ENCODE measurements at places on chromosomes 13 and 19. TPM values are rescaled to one million over a fixed set of nuclear protein-coding genes. Genes with fewer than 3 reads are reported as not detected.

Gene SBK3
- polyA plus RNA-seq = not detected

Gene OSCAR
- 1.4 TPM for polyA plus RNA-seq

Gene KRTDAP
- not detected for polyA plus RNA-seq

Gene IGFL1
- polyA plus RNA-seq = not detected

Gene CEACAM16
- polyA plus RNA-seq = not detected

Gene SERTM1
- polyA plus RNA-seq = 13.9 TPM

Gene ATP4B
- not detected for polyA plus RNA-seq

Gene ZNF8
- 4.2 TPM for polyA plus RNA-seq

Gene ZNF492
- 0.43 TPM for polyA plus RNA-seq

Gene FGF21
- not detected for polyA plus RNA-seq

Gene ZNF578
- 3.8 TPM for polyA plus RNA-seq

Gene ICAM5
- 0.11 TPM for polyA plus RNA-seq

Gene ZNF625
- 2.5 TPM for polyA plus RNA-seq

Gene LGALS7B
- not detected for polyA plus RNA-seq

Gene KANK3
- polyA plus RNA-seq = 9.7 TPM

Gene FOXA3
- not detected for polyA plus RNA-seq

Gene NLRP11
- polyA plus RNA-seq = 0.13 TPM

- peak; percentile 95 for DNase-seq
Observed at GRCh38 chr19:45817010-45817724, 2.1 kb upstream of the RSPH6A start.

- no peak for DNase-seq
Observed at GRCh38 chr19:5321851-5322681, 18.5 kb downstream of the PTPRS start.

GRCh38 chr13:79194272-79194671 is 211.8 kb downstream of the RBM26 start:
- no peak for DNase-seq

DNA sequence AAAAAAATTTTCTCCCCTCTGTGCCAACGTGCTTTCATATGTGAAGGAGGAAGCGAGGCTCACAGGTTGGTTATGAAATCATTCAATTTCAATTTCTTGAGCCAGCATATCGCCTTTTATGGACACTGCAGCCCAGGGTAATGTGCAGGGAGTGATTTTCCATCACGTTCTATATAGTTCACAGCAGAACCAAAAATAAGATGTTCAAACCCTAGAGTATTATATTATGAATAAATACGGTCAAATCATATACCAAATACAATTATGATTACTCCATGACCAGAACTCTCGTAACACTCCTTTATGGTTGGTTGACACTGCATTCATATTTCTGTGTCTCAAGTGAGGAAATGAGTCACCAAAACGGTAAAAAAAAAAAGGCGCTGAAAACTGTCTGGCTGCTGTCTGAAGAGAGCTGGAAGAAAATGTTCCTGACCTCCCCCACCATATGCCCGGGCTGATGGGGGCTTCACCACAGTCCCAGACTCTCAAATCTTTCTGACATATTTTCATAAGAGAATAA is 75.8 kb upstream of the UBAC2 start:
- DNase-seq = no peak

GRCh38 chr13:95485045-95485517 is 67.4 kb upstream of the CLDN10 start:
- no peak for DNase-seq

DNA sequence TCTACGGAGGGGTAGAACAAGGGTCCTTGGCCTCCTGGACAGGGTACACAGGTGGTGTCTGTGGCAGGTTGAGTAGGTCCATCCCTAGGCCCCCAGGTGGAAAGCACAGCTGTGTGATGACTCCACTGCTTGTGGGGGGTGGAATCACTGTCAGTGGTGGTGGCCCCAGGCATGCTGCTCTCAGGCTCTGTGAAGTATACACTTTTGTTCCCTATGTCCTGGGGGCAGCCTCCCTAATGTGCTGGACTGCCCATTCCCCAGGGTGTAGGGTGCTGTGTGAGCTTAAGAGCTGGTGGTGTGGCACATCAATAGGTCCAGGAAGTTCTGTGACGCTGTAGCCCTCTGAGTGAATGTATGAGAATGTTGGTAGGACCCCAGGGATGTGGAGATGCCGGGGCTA is 197.2 kb upstream of the SLC10A2 start:
- no peak for DNase-seq

GRCh38 chr19:47631681-47632446 is 22.9 kb downstream of the BICRA start:
- no peak for DNase-seq

DNA sequence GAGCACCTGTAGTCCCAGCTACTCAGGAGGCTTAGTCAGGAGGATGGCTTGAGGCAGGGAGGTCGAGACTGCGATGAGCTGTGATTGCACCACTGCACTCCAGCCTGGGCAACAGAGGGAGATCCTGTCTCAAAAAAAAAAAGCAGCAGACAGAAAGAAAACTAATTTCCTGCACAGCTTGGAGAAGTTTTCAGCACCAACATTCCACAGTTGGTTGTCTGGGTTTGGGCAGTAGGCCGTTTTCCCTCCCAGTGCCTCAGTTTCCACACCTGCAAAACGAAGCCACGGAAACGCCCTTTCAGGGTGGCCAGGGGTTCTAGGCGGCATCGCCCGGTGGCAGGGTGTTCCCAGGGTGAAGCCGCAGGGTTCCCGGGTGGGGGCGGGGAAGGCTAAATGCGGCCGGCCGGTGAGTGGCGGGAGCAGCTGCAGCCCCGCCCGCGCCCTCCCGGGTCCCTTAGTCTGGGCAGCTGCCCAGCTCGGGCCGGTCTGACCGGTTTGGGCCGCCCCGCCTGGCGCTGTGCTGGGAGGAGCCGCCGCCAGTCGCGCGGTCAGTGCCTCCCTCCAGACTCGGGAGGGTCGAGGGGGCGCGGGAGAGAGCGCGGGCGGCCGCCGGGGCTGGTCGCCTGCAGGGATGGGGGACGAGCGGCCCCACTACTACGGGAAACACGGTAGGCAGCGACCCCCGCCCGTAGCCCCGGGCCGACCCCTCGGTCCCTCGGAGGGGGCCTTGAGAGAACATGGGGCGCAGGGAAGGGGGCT is at the start of gene SLC44A2:
Gene SLC44A2 (plus strand): TSS at position 551 of the 759 bp plus-strand sequence. CDS start 81 bp downstream, at position 632.
- peak; percentile 88 for DNase-seq

DNA sequence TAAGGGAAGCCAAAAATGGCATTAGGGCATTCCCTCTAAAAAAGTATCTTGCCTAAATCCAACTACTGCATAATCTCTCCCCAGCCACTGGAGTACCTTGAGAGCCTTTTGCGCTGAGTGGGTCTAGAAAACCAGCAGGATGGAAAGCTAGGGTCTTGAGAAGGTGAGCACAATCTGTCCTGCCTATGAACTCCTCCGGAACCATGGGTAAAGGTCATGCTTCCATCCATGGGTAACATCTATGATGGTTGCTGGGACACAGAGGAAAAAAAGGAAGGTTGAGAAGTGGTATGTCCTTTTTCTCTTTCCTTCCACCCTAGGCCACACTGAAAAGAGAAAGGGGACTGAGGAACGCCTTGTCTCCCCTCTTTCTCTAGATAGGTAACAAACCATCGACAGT is 52.4 kb downstream of the ZNF676 start:
- no peak for DNase-seq

DNA sequence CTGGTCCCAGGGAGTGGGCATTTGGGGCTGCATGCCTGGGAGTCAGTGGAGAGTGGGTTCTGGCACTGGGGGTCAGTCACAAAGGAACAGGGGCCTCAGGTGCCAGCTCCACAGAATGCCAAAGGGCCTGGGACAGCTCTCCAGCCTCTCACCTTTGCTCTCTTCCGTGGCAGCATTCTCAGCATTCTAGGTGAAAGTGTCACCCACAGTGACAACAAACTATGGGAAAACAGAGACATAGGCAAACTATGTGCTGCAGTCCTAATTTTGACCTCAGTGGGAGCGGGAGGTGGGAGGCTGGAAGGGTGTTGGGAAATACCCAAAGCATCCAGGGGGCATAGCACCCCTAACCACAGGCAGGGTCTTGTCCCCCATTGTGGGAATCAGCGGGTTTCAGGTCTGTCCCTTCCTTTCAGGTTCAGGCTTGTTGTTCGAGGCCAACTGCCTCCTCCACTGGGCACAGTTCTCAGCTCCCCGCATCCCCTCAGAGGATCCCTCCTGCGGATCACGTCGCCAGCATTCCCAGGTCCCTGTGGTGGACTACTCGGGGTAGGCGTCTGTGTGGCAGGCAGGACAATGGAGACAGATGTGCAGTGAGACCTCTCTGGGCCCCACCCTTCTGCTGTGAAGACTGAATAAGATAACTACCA is 52.4 kb downstream of the TSHZ3 start:
- no peak for DNase-seq

DNA sequence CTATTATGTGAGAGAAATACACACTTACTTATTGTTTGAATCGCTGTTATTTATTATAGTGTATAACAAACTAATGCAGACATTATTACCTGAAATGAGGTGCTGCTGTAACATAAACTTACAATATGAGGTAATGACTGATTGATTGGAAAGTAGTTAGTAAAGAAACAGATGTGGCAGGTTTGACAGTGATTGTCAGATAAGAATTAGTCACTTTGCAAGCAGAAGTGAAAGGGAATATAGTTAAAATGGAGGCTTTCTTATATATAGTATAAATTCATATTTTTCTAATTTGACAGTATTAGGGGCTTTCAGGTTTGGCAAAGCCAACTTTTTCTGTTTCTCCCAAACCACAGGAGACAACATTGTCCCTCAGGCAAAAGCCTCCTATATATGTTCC is 20.6 kb downstream of the MIR17HG start:
- no peak for DNase-seq

- DNase-seq = no peak
Observed at GRCh38 chr19:16542910-16543472, 754 bp upstream of the CHERP start.

DNA sequence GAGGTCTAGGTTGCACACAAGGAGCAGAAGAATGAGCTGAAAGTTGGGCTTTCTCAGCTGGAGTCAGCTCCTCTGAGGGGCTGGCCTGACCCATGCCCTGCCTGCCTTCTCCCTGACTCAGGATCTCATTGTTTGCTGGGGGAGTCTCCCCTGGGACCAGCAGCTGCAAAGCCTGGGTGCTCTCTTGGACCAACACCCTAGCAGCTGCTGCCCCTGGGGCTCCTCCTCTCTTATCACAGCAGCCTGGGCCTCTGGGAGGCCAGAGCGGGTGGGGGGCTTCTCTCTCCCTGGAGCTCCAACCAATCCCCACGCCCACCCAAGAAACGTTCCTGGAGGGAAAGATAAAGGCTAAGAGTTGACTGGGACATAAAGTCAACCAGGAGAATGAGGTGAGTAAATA is 1.6 kb upstream of the FCGBP start:
- no peak for DNase-seq

DNA sequence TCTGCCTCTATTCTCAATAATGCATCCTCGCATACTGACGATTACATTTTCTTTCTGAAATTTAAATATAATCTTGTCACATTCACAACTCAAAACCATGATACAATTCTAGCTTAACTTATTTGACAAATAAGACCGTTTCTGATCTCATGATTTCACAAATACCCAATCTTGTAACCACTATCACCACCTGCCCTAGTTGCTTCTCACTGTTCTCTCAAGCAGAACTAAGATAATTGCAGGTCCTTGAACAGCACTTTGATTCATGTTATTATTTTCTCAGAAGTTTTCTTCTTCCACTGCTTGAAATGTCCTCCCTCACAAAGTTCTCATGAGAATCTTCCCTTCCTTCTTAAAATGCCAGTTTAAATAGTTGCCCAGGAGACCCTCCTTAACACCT is 211.4 kb downstream of the PCDH9 start:
- DNase-seq = no peak

GRCh38 chr19:18167975-18168645 is 5.5 kb upstream of the IFI30 start:
- DNase-seq = peak; percentile 50

DNA sequence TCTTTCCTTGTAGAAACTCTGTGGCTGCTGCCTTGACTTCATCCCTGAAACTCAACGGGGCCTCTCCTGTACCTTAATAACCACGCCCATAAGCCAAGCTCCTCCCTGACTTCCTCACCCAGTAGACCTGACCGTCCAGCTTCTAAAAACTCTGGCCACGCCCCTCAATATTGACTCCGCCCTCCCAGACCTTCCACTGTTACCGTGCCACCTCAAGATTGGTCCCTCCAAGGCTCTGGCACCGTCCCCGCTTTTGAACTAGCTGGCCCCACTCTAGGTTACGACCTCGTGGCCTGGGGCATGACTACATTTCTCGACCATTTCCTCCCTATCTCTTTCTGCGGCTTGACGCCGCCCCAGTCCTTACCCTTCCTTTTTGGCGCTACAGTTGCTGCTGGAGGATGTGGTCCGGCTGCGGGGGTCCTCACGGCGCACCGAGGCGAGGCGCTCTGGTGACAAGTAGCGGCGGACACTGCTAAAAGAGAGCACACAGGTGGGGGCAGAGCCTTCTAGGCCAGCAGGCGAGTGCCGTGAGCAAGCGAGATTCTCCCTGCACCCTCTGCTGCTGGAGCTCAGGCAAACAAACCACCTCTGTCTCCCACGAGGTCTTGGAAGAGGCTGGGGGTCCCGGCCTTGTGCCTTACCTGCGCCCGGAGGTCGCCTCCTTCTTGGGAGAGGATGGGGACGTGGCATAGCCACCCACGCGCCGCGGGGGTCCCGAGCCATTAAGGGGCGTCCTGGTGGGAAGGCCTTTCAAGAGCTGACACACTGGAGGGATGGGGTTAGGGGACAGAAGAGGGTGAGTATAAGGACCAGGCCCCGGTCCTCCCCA is 2.3 kb upstream of the EML2 start:
- peak; percentile 47 for DNase-seq

- DNase-seq = no peak
Observed at GRCh38 chr13:27423333-27423732, 1.1 kb upstream of the GTF3A start.

DNA sequence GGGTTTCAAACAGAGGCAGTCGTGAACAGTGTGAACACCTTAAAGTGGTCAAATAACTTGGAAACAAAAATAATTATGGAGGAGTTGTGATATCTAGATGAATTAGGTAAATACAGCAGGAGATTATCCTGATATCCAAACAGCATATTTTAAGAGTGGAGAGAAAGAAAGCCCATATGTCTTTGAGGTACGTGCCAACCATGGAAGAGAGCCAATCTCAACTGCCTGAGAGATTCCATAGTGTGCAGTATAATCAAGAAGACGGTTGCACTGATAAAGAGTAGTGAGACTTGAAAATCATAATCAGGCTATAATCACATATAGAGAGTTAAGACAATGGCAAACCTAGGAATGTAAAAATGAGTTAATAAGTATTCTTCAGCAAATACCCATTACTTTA is 472.8 kb upstream of the SLITRK5 start:
- DNase-seq = no peak

Measured in ovary (tissue), 10 donors.